Fibroblast of upper back skin (primary cell): ENCODE measurements at places on chromosomes 2 and 18.

DNA sequence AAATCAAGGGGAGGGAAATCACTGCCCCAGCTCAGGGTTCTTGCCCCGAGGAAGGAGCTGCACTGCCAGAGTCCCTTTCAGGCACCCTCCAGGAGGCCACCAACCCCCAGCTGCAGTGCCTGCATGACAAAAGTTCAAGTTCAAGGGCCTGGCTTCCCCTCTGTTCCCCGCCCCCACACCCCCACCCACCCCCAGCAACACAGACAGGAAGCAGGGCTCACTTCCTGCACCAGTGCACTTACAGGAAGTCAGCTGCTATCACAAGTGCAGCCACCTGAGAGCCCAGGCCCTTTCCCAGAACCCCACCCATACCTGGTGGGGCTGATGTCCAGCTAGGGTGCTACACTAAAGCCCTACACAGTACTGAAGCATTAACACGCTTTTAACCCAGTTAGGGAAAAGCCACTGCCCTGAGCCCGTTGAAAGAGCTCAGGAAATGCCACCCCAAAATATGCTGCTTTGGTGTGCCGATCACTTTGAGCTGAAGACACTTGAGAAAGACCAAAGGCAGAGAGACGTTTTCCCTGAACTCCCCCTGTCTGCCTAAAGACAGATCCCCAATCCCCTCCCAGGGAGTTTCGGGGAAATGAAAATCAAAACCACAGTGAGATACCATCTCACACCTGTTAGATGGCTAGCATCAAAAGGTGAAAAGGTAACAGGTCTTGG, 109.9 kb upstream of the CAB39 start:
- no peak for DNase-seq

GRCh38 chr18:58611395-58612131, 17.3 kb downstream of the ALPK2 start:
- peak; percentile 72 for DNase-seq

- DNase-seq = no peak
Measured at GRCh38 chr2:111157071-111157661, 36.5 kb downstream of the BCL2L11 start.

DNA sequence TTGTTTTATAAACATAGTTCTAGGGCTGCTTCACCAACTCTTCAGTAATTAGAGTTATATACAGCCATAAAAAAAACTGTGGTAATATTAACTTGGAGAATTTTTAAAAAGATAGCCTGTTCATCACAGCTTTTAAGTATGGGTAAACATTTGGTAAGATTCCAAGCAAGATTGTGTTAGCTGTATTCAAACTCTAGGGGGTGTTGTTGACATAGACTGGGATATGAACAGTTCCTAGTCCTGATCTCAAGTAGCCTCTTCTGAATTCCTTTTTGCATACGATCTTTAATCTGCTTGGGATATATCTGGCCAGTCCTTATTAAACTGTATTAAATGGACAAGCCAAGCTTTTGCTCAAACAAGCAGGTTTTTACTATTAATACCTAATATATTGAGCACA, 13.4 kb downstream of the NOP58 start:
- DNase-seq = peak; percentile 61

DNA sequence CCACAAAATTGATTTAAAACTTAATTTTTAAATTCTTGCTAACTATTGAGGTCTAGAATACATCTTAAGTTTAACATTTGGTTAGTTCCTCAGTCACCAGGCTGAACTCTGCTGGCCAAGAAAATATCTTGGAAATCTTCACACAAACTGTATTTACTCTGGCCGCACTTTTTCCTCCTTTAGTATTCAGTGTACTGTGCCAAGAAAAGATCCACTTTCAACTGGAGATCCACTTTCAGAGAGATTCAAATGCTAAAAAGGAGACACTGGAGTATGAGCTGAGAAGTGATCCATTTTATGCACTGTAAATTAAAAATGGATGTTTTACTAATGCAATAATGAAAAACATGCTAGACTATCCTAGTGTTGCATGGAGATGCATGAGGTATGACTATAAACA, 98.1 kb downstream of the ANTXR1 start:
- DNase-seq = no peak

GRCh38 chr2:157228946-157229345, 28.6 kb upstream of the GALNT5 start:
- no peak for DNase-seq

DNA sequence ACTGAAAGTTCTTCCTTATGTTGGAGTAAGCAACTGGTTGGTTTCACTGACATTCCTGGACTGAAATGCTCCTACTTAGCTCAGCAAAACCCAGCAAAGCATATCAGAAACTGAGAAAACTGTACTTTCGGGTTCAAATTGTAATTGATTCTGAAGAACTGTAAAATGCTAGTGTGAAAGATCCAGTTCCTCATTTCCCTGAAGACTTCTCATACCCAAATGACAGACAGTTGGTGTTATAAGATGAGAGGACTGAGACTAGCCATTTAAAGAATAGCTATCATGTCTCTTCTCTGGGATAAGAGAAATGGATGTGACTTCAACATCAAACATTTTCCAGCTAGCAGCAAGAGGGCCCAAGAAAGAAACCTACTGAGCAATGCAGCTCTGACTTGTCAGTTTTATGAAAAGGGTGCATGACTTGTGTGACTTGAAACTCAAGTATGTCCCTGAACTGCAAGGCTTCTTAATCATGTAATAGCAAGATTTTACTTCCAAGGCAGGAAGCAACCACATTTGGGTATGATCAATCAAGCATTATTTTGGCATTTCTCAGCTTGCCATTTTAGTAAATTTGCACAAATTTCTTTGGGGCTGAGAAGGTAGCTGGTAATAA, 420.3 kb upstream of the MMADHC start:
- no peak for DNase-seq

DNA sequence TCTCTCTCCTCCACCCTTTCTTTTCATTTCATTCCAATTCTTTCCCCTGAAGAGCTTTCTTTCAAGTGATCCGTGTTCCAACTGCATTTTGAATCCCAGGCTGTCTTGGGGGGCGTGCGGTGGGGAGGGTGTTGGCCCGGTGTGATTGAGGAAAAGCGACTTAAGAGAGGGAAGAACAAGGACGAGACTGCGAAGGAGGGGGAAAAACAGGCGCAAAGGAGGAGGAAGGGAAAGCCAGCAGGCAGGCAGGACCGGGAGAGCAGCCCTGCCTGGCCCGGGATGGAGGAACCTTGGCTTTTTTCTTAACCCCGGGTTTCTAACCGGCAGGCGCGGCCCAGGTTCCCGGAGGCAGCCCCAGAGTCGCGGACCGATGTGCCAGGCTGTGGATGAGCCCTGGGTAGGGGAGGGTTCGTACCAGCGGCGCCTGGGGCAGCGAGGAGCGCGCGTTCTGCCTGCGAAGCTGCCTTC, 1.3 kb downstream of the ADCYAP1 start:
- no peak for DNase-seq

DNA sequence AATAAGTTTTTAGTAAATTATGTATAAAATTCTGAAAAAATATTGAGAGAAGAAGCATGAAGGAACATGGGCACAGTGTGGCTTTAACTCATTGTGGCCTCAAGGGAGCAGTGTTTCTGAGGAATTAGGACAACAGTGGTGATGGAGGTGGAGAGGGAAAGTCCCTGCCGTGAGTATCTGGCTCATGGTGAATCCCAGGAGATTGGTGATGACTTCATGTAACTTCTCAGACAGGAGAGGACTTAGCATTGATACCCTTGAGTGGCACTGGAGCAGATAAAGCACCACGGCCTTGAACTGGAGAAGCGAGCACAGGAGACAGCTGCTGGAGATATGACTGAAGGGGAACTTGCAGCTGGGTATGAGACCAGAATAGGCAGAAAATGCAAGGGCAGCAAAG, 35.0 kb upstream of the LRP1B start:
- peak; percentile 21 for DNase-seq
